NCI-H774 (cell line): ENCODE measurements at places on chromosomes 2 and 18.

GRCh38 chr2:179856205-179856604, 5.2 kb downstream of the ZNF385B start:
- DNase-seq = no peak

GRCh38 chr2:191593622-191594385, 84.1 kb upstream of the NABP1 start:
- DNase-seq = no peak

- DNase-seq = no peak
These were observed 17.9 kb downstream of the LCT start for GRCh38 chr2:135818937-135819610.

DNA sequence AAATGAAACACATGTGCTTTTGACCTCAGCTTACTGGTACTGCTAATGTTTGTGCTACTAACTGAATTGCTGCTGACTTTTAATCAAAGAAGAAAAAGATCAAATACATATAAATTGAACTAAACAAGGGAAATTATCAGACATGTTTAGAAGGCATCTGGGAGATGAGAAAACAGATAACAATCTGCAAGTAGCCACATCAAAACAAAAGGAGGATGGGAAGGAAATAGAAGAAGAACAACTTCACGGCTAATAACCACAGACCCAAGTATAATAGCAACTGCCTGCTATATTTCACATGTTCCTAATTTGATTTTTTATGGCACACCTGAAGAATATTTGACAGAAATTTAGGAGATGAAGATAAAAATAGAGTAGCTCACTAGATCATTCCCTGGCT, 542.6 kb upstream of the SYT4 start:
- no peak for DNase-seq

- no peak for DNase-seq
These were observed 219.7 kb downstream of the THSD7B start for GRCh38 chr2:136985044-136985443.

GRCh38 chr2:74548900-74549826, 4.6 kb downstream of the LOXL3 start:
- peak; percentile 56 for DNase-seq
